ENCODE measurements at places on chromosomes 3 and 15. TPM values are rescaled to one million over a fixed set of nuclear protein-coding genes. Genes with fewer than 3 reads are reported as not detected.

Gene PRSS50
- total RNA-seq = not detected

Gene TBC1D2B
- total RNA-seq = 57.1 TPM

Gene TNK2
- 46.6 TPM for total RNA-seq

Gene RNU5B-1
- not detected for total RNA-seq

Gene CRYGS
- 1.8 TPM for total RNA-seq

Gene SCN11A
- total RNA-seq = 0.05 TPM

Gene CSTA
- total RNA-seq = not detected

Gene KBTBD13
- total RNA-seq = not detected

Gene ALG1L2
- total RNA-seq = not detected

Gene SPATA12
- not detected for total RNA-seq

Gene ADAMTS17
- total RNA-seq = 0.81 TPM

Gene ADAMTS9
- not detected for total RNA-seq

Gene SV2B
- 0.07 TPM for total RNA-seq

Gene FBXW12
- not detected for total RNA-seq

Gene GPR149
- not detected for total RNA-seq

All from activated naive CD4-positive, alpha-beta T cell treated with anti-CD3 and anti-CD28 coated beads for 36 hours (primary cell).